ENCODE measurements at places on chromosomes 1 and 21. TPM values are rescaled to one million over a fixed set of nuclear protein-coding genes. Genes with fewer than 3 reads are reported as not detected.

The DNALI1 gene
- total RNA-seq, result 1.3 TPM

The RHD gene
- not detected for total RNA-seq

The NR0B2 gene
- total RNA-seq, result not detected

The GCLM gene
- total RNA-seq, result 17.6 TPM

The ARHGAP30 gene
- 6.0 TPM for total RNA-seq

The S100A7A gene
- not detected for total RNA-seq

The PDE9A gene
- total RNA-seq, result 2.4 TPM

The GBP6 gene
- not detected for total RNA-seq

The NEK2 gene
- 0.68 TPM for total RNA-seq

The KCNJ6 gene
- total RNA-seq, result not detected

The LCE1B gene
- total RNA-seq, result not detected

The CRP gene
- total RNA-seq, result 0.57 TPM

The TCHHL1 gene
- total RNA-seq, result not detected

The BATF3 gene
- total RNA-seq, result 2.0 TPM

The TRIM58 gene
- 0.33 TPM for total RNA-seq

The CCDC28B gene
- not detected for total RNA-seq

The TTC34 gene
- total RNA-seq, result 0.75 TPM

The FCAMR gene
- not detected for total RNA-seq

The ADAM30 gene
- total RNA-seq, result not detected

The HEYL gene
- total RNA-seq, result 7.7 TPM

The DNASE2B gene
- total RNA-seq, result 1.3 TPM

The UTS2 gene
- total RNA-seq, result not detected

The GBP1 gene
- 12.9 TPM for total RNA-seq

The GJA4 gene
- total RNA-seq, result 44.0 TPM

The FAM89A gene
- total RNA-seq, result 69.5 TPM
